Thyroid gland (tissue), 4 donors: ENCODE measurements at places on chromosomes 7 and 10. TPM values are rescaled to one million over a fixed set of nuclear protein-coding genes. Genes with fewer than 3 reads are reported as not detected.

DNA sequence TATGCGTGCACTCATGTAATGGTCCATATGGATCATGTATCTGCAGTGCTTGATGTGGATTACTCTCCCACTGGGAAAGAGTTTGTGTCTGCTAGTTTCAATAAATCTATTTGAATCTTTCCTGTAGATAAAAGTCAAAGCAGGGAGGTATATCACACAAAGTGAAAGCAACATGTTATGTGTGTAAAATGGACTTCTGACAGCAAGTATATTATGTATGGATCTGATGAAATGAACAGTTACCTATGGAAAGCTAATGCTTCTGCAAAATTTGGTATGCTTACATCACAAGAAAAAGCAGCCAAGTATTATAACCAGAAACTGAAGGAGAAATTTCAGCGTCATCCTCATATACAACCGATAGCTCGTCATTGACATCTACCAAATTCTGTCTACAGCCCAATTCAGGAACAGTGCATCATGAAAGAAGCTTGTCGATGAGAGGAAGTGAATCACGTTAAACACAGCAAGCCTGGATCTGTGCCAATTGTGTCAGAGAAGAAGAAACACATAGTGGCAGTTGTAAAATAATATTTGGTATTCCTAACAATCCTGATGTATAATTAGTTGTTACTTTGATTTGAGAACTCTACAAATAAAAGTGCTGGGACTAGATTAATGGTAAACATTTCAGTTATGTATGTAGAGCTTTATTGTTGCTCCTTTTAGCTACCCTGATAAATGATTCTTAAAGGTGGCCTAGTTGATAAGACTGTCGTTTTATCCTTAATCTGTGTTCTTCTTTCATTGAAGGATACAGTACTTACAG is 14.2 kb upstream of the SYPL1 start:
- no peak for DNase-seq

- no peak for DNase-seq
These were observed 21.9 kb downstream of the CHCHD3 start for GRCh38 chr7:133060004-133060403.

DNA sequence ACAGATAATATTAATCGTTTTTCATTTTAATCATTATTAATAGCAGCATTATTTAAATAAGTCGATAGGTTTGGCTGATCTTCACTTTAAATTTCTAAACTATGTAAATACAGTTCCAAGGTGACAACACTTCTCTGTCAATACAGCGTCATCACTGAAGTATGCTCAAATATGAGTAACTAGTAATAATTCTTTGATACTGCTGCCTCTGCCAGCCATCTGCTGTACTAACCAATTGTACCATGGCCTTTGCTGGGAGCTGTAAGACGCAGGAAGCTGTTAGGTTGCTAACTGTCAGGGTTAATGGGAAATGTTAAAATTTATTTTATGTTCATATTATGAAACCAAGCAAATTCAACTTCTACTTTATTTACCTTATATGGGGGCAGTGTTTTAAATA is 1650.5 kb upstream of the LRRTM3 start:
- no peak for DNase-seq

DNA sequence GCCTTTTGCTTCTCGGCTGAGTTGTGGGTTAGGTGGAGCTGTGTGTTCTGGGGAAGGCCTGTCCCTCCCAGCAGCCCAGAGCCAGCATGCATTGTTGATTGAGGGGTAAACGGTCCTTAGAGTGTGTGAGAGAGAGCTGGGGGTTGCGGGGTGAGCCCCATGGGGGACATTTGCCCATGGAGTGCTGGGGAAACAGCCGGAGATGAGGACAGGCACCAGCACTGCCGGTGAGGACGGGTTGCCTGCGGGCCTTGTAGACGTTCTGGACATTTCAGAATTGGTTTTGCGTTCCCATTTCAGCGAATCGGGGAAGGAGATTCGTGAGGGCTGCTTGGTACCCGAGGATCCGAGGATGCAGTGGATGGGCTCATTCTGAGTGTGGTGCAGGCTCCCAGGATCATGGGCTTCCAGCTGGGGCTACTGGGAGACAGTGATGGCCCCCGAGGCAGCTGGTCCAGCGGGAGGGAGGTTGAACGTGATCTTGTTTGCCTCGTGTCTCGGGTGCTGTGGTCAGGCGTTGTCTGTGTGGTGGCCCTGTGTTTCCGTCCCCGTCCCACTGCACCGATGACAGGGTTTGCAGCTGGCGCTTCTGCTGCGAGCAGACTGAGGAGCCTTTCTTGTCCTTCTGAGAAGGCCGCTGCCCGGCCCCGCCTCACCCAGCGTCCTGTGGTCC is 113.9 kb downstream of the CYTH3 start:
- DNase-seq = no peak

GRCh38 chr10:78777466-78777865 is 291.3 kb upstream of the ZMIZ1 start:
- DNase-seq = no peak

DNA sequence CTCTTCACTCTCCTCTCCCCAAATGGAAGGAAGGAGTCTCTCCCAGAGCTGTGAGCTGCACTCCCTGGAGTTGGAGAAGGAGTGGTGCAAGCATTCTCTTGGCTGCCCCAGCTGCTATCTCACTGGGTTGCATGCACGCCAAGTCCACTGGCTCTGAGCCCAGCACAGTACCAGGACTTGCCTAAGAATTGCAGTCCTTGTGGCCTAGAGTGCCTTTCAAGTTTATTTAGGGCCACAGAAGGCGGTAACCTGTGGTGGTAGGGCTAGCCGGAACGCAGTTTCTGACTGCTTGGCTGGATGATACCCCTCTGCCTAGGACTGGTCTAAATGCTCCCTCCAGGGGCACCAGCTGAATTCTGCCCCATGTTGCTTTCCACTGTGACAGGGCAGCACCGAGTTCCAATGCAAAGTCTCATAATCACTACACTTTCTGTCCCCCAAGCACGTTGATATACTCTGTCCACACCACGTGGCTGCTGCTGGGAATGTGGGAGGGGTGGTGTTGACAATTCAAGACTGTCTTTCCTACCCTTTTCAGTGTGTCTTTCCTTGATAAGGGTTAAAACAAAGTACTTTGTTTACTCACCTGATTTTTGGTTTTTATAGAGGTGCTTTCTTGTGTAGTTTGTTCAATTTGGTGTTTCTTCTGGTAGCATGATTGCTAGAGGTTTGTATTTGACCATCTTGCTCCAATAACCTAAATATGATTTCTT is 57.0 kb downstream of the PHTF2 start:
- peak; percentile 58 for DNase-seq

DNA sequence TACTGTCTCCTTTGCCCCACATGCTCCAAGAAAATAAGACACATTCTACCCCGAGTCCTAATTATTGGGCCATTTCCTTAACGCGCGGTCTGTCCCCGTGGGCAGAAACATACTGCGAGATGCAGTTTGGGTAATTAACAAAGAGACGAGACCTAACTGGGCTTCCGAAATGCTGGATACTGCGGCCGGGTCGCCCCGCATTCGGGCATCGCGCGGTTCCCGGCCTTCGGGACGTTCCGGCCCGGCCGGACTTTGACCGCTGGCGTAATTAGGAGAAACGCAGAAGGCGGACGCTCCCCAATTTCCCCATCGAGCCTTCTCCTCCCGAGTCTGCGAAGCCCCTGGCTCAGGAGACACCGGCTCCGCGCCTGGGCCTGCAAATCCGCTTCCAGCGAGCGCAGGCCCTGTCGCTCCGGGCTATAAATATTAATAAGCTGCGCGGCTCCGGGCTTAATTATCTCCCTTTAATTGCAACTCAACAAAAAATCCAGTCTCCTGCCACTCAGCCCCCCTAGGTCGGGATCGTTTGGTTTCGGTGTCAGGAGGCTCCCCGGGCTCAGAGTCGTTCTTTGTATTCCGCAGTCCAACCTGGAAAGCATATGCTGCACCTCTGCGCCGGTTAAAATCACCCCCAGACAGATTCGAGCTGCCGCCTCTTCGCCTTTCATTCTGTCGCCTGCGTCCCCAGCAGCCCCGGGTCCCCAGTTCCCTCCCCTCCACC is 131.5 kb downstream of the SPAG6 start:
- no peak for DNase-seq

- DNase-seq = no peak
These were observed 8.6 kb upstream of the GATA3 start for GRCh38 chr10:8045726-8046494.

DNA sequence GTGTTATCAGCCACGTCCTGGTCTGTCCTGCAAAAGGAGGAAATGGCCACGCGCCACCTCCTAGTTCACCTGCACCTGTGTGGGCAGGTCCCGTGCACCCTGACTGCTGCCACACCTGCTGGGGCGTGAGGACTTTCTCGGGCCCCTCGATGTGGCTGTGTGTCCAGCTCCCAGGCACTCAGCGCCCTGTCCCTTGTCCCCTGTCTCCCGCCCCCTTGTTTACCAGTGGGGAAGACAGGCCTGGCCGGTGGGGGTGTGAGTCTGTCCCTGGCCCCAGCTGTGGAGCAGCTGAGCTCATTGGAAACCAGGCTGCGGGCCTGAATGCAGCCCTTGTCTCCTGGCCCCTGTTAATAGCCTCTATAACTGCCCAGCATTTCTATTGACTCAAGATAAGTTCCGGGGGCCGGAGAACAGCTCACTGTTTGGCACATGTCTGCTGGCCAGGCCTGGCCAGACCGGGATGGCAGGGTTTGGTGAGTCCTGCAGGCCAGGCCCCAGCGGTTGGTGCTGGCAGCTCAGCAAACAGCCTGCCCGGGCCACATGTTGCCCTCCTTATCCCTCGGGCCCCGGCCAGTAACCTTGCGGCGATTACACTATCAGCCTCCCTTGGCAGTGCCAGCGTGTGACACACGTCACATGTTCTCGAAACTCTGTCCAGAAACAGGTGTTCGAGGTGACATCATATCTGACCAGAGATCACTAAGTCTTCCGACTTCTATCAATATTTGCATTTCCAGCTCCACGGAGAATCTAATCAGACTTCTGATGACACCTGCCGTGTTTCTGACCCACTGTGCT is 52.1 kb downstream of the FOXL3 start:
- DNase-seq = no peak

- DNase-seq = no peak
These were observed 8.6 kb downstream of the PSAP start for GRCh38 chr10:71842422-71842821.

Gene ARHGAP22
- 17.3 TPM for total RNA-seq

Gene ANLN
- total RNA-seq = 4.0 TPM

Gene AKR1C4
- total RNA-seq = not detected

Gene SLC39A12
- total RNA-seq = not detected
